Endothelial cell (in vitro differentiated cells): ENCODE measurements at places on chromosomes 16 and 17.

DNA sequence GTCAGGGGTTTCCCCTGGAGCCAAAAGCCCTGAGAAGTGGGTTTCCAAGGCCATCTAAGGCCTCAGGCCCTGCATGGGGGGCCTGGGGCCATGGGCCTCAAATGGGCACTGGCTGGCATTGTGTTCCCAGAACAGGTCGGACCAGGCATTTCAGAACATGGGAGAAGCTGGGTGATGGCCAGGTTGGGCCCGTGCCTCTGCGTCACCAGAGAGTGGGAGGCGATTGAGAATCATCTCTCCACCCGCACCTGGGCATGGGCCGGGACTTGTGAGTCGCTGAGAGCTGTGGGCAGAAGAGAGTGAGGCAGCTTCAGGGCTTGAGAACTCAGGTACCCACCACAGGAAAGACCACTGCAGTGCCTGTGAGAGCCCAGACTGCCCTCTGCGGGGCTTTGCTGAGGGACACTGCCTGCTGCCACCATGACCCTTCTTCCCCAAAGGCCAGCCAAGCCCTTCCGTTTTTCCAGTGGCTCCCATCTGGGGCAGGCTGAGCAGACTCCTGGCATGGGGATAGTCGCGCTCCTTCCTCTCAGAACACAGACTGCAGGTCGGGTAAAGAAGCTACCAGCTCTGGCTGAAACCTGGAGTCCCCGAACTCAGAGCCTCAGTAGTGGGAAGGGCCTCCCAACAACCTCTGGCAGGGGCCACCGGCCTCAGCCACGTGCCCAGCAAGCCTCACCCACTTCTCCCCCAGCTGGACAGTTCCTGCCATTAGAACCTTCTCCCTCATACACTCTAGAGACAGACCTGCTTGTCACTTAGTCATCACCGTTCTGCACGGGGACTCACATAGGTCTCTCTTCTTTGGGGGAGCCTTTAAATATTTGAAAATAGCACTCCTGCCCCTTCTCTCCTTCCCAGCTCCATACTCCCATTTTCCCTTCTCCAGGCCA is 1.6 kb downstream of the RAB11FIP4 start:
- DNase-seq = no peak

GRCh38 chr17:68097161-68097805 is 61.7 kb downstream of the KPNA2 start:
- DNase-seq = no peak

DNA sequence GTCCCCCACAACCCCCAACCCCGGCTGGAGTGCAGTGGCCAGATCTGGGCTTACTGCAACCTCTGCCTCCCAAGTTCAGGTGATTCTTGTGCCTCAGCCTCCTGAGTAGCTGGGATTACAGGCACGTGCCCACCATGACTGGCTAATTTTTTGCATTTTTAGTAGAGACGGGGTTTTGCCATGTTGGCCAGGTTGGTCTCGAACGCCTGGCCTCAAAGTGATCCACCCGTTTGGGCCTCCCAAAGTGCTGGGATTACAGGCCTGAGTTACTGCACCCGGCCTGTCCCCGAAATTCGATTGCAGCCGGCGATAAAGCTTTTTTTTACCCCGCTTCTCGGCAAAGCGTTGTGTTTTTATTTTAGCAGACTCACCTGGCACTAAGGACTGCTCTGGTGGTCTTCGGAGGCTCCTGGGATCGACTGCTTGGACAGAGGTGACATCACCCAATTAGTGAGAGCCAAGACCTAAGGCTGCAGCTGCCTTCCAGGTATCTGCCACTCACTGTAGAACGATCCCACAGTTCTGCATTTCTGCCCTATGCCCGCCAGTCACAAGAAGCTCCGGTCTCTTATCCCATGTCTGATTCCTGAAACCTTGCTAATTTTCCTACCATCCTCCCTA is 82.2 kb upstream of the ARL4D start:
- DNase-seq = no peak

GRCh38 chr16:82628088-82628423 is 1.3 kb downstream of the CDH13 start:
- DNase-seq = no peak

DNA sequence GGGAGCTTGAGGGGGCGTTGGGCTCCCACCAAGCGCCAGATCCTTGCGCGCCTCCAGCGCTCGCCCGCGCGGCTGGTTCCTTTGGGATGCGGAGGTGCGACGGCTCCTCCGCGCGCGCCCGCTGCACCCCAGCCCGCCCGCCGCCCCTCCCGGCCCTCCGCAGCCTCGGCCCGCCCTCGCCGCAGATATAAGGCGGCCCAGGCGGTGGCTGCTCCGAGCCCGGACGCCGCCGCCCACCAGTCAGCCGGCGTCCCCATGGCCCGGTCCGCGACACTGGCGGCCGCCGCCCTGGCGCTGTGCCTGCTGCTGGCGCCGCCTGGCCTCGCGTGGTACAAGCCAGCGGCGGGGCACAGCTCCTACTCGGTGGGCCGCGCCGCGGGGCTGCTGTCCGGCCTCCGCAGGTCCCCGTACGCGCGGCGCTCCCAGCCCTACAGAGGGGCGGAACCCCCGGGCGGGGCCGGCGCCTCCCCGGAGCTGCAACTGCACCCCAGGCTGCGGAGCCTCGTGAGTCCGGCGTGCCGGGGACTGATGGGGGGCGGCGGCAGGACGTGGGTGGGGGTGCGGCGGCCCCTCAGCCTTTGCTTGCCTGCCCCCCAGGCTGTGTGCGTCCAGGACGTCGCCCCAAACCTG is at the start of gene NPB:
TSS of gene NPB (plus strand) at position 216 of the 630 bp plus-strand sequence. CDS start at position 256, 40 bp downstream.
- no peak for DNase-seq

- DNase-seq = no peak
Observed at GRCh38 chr16:12764813-12765488, 38.7 kb downstream of the CPPED1 start.

DNA sequence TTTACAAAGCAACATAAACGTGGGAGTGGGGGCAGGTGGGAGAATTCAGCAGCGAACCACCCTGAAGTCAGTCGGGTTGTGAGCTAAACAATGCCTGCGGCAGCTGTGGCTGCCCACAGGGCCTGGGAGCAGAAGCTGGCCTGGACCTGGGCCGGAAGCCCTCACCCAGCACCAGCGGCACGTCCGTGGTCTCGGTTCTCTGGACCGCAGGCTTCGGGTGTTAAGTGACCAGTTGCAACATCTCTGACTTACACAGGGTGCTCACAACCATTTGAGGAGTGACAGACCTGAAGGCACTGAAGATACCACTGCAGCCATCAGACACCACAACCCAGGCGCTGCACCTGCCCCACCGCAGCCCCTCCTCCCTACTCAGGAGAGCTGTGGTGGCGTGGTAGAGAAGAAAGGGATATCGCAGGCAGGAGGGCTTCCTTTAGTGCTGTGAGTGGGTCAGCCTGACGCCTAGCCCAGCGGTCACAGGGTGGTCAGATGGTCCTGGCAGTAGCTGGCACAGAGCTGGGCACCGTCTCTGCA is 33.8 kb downstream of the CBFA2T3 start:
- DNase-seq = no peak

DNA sequence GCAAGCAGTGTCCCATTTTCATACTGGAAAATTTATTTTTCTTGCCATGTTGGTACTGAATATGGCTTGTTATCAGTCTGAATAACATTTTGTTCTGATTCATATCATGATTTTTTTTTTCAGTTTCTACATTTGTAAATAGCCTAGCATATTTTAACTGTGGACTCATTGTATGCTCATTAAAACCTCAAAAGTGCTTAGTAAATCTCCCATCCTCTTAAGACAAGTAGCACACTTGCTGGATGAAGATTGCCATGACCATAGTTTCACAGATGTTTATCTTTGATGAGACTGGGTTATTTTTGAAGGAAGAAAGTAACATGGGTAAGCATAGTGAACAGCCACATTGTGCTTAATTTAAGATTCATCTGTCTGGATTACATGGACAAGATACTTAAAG is 878 bp downstream of the KRT10 start:
- no peak for DNase-seq

- DNase-seq = peak; percentile 38
Observed at GRCh38 chr16:78444-79150, 572 bp downstream of the MPG start.

- no peak for DNase-seq
Observed at GRCh38 chr17:34389126-34389750, 26.2 kb upstream of the CCL1 start.

GRCh38 chr17:40290629-40291280 is 3.1 kb downstream of the CDC6 start:
- DNase-seq = peak; percentile 48

GRCh38 chr16:61831351-61831917 is 204.8 kb downstream of the CDH8 start:
- DNase-seq = no peak

DNA sequence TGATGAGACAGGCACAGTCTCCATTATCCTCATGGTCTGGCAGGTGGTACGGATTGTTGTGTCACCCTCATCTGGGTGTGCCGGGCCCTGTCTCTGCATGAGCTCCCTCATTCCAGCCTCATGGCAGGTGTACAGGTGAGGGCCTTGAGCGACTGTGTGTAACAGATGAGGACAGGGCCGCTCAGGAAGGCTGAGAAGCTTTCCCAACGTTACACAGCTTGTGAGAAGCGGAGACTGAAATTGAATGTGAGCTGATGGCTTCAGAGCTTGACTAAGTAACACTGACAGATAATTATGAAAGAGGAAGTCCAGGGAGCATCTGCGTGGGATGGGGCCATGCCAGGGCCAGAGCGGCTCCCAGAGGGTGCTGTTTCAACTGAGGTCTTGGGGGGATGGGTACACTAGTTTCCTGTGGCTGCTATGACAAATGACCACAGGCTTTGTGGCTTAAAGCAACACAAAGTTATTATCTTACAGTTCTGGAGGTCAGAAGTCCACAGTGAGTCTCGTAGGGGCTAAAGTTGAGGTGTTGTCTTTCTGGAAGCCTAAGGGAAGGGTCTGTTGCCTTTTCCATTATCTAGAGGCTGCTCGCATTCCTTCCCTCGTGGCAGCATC is 36.7 kb downstream of the CMIP start:
- no peak for DNase-seq
